ENCODE measurements at places on chromosomes 12 and 14. TPM values are rescaled to one million over a fixed set of nuclear protein-coding genes. Genes with fewer than 3 reads are reported as not detected.

The RHNO1 gene
- total RNA-seq: 21.8 TPM

The ACOT6 gene
- total RNA-seq: not detected

The PPFIA2 gene
- total RNA-seq: not detected

The IFT43 gene
- 6.9 TPM for total RNA-seq

The ZBTB39 gene
- total RNA-seq: 13.3 TPM

The MMP19 gene
- total RNA-seq: 1.1 TPM

The MYG1 gene
- 3.9 TPM for total RNA-seq

The CLEC4A gene
- total RNA-seq: not detected

- H3K4me3 ChIP-seq: no peak overlapping the region
- no peak overlapping the region for H3K27ac ChIP-seq
- DNase-seq: no peak
- no peaks in the 10 kb centered on the region for H3K36me3 ChIP-seq
- H3K27me3 ChIP-seq: no peaks in the 10 kb centered on the region
- no peaks in the 10 kb centered on the region for H3K4me1 ChIP-seq
Measured at GRCh38 chr12:71069311-71069710, 88.5 kb downstream of the TSPAN8 start.

- no peaks in the 10 kb centered on the region for H3K4me1 ChIP-seq
- H3K36me3 ChIP-seq: no peaks in the 10 kb centered on the region
- DNase-seq: no peak
- H3K27me3 ChIP-seq: no peaks in the 10 kb centered on the region
Measured at GRCh38 chr12:69921831-69922230, 96.8 kb downstream of the MYRFL start.

DNA sequence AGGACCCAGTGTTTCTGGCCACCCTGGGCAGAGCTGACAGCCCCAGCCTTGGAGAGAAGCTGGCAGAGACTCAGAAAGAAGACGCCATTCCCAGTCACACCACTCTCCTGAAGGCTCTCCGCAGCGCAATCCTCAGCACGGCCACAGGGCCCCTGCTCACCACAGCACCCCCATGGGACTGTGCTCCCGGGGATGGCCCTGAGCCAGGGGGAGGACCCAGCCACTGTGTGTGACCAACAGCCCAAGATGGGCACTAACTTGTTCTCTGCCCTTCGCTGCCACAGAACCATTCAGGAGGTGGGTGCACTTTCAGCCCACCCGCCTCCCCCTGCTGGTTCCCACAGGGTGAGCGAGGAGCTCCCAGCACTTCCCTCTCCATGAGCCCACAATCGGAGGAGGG is 57.1 kb downstream of the CCNK start:
- peaks cover 34% of the 10 kb centered on the region for H3K4me1 ChIP-seq
- DNase-seq: no peak
- no peaks in the 10 kb centered on the region for H3K27me3 ChIP-seq
- no peak overlapping the region for H3K4me3 ChIP-seq
- H3K27ac ChIP-seq: no peak overlapping the region
- no peaks in the 10 kb centered on the region for H3K36me3 ChIP-seq

- peaks cover 36% of the 10 kb centered on the region for H3K36me3 ChIP-seq
- H3K4me1 ChIP-seq: peaks cover 44% of the 10 kb centered on the region
- peak overlapping the region; percentile 84 for H3K27ac ChIP-seq
Measured at GRCh38 chr14:65045006-65045405, 57.3 kb downstream of the MAX start.

GRCh38 chr14:59277659-59278058 is 89.2 kb downstream of the DAAM1 start:
- H3K27ac ChIP-seq: no peak overlapping the region
- H3K36me3 ChIP-seq: no peaks in the 10 kb centered on the region
- H3K27me3 ChIP-seq: no peaks in the 10 kb centered on the region
- peak; percentile 24 for DNase-seq

DNA sequence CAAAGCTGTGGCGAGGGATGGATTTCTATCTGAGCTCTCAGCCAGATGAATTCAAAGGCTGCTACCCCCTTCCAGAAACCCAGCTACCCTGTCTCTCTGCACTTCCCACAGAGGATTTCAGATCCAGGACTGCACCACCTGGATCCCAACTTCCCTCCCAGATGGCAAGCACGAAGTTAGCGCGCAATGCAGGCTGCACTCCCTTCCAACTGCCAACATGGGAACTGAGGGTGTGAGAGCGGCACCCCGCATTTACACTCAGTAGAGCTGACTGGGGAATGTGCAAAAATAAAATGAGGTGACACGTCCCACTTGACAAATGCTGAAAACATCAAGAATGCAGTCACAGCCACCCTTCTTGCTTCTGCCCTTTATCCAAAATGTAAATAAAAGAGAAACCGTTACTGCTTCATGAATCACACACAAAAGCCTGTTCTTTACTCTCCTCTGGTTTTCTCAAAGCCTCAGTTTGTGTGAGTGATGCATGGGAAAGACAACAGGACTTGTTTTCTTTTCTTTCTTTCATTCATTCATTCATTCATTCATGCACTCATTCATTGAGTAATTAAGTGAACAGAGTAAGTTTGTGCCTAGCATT is 85.7 kb downstream of the ITPK1 start:
- no peaks in the 10 kb centered on the region for H3K36me3 ChIP-seq
- H3K4me1 ChIP-seq: no peaks in the 10 kb centered on the region
- H3K27me3 ChIP-seq: no peaks in the 10 kb centered on the region
- H3K4me3 ChIP-seq: no peak overlapping the region
- no peak for DNase-seq

DNA sequence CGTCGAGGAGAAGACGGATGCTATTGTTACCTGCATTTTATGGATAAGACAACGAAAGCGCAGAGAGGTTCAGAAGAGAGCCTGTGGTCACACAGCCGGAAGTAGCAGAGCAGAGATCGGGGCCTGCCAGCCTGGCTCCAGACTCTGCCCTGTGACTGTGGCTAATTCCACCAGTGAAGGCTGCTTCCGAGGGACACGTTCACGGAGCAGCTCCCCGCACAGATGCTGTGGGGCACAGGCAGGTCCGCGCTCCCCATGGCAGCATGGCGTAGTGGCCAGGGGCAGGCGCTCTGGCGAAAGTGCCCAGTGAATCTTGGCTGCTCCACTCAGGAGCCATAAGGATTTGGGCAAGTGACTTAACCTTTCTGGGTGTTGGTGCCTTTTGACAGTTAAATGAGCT is 9.8 kb downstream of the RIMBP2 start:
- H3K27me3 ChIP-seq: peaks cover 84% of the 10 kb centered on the region
- H3K4me1 ChIP-seq: peaks cover 4% of the 10 kb centered on the region
- H3K36me3 ChIP-seq: no peaks in the 10 kb centered on the region

- DNase-seq: no peak
- H3K36me3 ChIP-seq: no peaks in the 10 kb centered on the region
- H3K27ac ChIP-seq: no peak overlapping the region
- no peaks in the 10 kb centered on the region for H3K27me3 ChIP-seq
- no peak overlapping the region for H3K4me3 ChIP-seq
- H3K4me1 ChIP-seq: no peaks in the 10 kb centered on the region
Measured at GRCh38 chr12:64008596-64008995, 164.1 kb downstream of the SRGAP1 start.

DNA sequence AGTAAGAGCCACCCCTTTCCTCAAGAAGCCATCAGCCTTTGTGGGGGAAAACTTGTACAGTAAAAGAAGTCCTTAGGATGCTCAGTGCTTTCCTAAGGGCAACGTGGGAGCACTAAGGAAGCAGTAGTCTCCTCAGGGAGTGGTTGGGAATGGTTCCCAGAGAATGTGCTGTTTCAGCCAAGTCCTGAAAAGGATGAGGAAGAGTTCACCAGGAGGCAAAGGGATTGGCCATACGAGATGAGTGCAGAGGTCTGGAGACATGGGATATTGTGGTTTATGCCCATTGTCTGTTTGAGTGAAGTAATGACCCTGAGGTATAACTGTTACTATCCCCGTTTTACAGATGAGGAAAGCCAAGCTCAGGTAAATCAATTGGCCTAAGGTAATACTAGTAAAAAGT is 86.0 kb upstream of the ATF1 start:
- no peak for DNase-seq
- H3K27ac ChIP-seq: no peak overlapping the region
- no peaks in the 10 kb centered on the region for H3K27me3 ChIP-seq
- no peak overlapping the region for H3K4me3 ChIP-seq
- no peaks in the 10 kb centered on the region for H3K4me1 ChIP-seq

GRCh38 chr12:56042843-56043242 is 1.1 kb downstream of the RPS26 start:
- H3K27me3 ChIP-seq: no peaks in the 10 kb centered on the region
- no peak for DNase-seq
- H3K4me1 ChIP-seq: peaks cover 15% of the 10 kb centered on the region
- peaks cover 43% of the 10 kb centered on the region for H3K36me3 ChIP-seq

DNA sequence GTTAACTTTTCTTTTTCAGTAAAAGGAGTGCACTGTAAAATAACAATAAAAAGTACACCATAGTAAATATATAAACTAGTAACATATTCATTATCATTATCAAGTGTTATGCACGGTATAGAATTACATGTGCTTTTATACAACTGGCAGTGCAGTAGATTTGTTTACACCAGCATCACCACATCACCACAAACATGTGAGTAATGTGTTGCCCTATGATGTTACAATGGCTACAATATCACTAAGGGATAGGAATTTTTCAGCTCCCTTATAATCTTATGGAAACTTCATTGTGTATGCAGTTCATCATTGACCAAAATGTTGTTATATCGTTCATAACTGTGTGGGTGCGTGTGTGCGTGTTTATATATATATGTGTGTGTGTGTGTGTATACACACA is 23.5 kb upstream of the NEDD1 start:
- H3K27ac ChIP-seq: no peak overlapping the region
- no peak for DNase-seq
- no peaks in the 10 kb centered on the region for H3K27me3 ChIP-seq
- no peak overlapping the region for H3K4me3 ChIP-seq
- no peaks in the 10 kb centered on the region for H3K4me1 ChIP-seq

- no peak overlapping the region for H3K27ac ChIP-seq
- H3K4me3 ChIP-seq: no peak overlapping the region
- H3K27me3 ChIP-seq: no peaks in the 10 kb centered on the region
- H3K4me1 ChIP-seq: peaks cover 14% of the 10 kb centered on the region
Measured at GRCh38 chr12:101826766-101827368, 3.9 kb downstream of the GNPTAB start.

DNA sequence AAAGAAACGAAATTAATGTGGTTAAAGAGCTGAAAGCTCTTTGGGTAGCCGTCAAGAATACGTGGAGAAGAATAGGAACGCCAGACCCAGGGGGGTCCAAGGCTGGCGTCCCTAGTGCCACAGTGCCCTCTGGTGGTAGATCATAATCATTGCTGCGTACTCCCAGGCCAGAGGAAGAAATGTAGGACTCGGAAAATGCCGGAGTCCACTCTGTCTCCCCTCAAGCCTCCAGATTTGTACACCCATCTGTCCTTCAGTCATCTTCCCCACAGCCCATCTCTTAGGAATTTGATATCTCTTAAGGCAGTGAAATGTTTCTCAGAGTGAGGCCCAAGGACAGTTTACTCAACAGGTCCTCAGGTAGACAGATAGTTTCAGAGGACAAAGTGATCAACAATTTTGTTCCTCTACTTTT is 25.4 kb upstream of the PLEKHG6 start:
- no peak overlapping the region for H3K27ac ChIP-seq
- H3K36me3 ChIP-seq: no peaks in the 10 kb centered on the region
- no peaks in the 10 kb centered on the region for H3K27me3 ChIP-seq

- H3K4me3 ChIP-seq: no peak overlapping the region
- no peak overlapping the region for H3K27ac ChIP-seq
- H3K4me1 ChIP-seq: peaks cover 6% of the 10 kb centered on the region
Measured at GRCh38 chr14:60327447-60328331, 78.7 kb downstream of the PPM1A start.

DNA sequence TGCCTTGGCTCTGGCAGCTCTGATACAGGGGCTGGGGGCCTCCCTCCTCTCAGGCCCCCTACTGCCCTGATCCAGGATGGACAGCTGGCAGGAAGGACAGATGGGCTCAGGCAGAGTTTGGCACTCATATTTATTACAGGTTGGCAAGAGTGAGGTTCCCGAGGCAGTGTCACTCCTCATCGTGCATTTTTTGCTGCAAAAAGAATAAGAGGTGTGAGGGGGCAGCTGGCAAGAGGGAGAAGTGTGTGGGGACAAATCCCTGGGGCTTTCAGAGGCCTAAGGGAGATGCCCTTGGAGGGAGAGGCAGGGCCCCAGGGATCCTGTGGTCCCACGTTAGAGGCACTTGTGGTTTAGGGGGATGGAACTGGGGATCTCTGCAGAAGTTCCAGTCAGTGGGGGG is 5.0 kb downstream of the CMTM5 start:
- H3K27ac ChIP-seq: no peak overlapping the region
- peaks cover 59% of the 10 kb centered on the region for H3K27me3 ChIP-seq
- no peak overlapping the region for H3K4me3 ChIP-seq

DNA sequence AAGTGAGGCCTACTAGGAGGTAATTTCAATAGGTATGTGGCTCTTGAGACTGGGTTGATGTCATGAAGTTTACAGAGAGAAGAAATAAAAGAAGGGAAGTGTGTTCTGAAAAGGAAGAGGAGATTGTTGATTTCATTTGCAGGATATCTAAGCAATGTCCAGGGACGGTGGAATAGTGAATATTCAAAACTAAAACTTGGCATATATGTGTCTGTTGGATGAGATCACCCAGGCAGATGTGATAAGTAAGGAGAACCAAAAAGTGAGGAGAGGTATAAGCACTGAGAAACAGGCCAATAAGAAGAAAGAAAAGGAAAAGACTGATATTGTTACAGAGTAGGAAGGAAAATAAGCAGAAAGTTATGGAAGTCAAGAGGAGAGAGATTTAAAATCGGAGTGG is 255.6 kb downstream of the PDZRN4 start:
- no peak for DNase-seq
- no peak overlapping the region for H3K27ac ChIP-seq
- H3K27me3 ChIP-seq: no peaks in the 10 kb centered on the region
- H3K36me3 ChIP-seq: no peaks in the 10 kb centered on the region

DNA sequence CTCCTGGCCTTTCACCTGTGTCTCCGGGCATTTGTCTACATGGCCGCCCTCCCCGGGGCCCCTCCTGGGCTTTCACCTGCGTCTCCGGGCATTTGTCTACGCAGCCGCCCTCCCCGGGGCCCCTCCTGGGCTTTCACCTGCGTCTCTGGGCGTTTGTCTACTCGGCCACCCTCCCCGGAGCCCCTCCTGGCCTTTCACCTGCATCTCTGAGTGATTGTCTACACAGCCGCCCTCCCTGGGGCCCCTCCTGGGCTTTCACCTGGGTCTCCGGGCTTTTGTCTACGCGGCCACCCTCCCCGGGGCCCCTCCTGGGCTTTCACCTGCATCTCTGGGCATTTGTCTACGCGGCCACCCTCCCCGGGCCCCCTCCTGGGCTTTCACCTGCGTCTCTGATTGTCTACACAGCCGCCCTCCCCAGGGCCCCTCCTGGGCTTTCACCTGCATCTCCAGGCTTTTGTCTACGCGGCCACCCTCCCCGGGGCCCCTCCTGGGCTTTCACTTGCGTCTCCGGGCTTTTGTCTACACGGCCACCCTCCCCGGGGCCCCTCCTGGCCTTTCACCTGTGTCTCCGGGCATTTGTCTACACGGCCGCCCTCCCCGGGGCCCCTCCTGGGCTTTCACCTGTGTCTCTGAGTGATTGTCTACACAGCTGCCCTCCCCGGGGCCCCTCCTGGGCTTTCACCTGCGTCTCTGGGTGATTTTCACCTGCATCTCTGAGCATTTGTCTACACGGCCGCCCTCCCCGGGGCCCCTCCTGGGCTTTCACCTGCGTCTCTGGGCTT is 68.0 kb upstream of the GALNT9 start:
- H3K36me3 ChIP-seq: no peaks in the 10 kb centered on the region
- H3K27ac ChIP-seq: no peak overlapping the region
- H3K27me3 ChIP-seq: peaks cover 68% of the 10 kb centered on the region

- no peaks in the 10 kb centered on the region for H3K36me3 ChIP-seq
- H3K4me1 ChIP-seq: no peaks in the 10 kb centered on the region
- no peak overlapping the region for H3K4me3 ChIP-seq
- no peak overlapping the region for H3K27ac ChIP-seq
- DNase-seq: no peak
Measured at GRCh38 chr12:45704968-45705367, 24.5 kb upstream of the ARID2 start.

GRCh38 chr14:85483037-85483436 is 46.9 kb upstream of the FLRT2 start:
- DNase-seq: no peak
- H3K27ac ChIP-seq: no peak overlapping the region
- no peaks in the 10 kb centered on the region for H3K27me3 ChIP-seq

Measured in K562 (cell line).